ENCODE measurements at places on chromosomes 6 and 20.

GRCh38 chr6:122722746-122723145, 56.8 kb upstream of the FABP7 start:
- no peak for DNase-seq

- DNase-seq: no peak
Observed at GRCh38 chr20:13800728-13801134, 15.9 kb downstream of the NDUFAF5 start.

DNA sequence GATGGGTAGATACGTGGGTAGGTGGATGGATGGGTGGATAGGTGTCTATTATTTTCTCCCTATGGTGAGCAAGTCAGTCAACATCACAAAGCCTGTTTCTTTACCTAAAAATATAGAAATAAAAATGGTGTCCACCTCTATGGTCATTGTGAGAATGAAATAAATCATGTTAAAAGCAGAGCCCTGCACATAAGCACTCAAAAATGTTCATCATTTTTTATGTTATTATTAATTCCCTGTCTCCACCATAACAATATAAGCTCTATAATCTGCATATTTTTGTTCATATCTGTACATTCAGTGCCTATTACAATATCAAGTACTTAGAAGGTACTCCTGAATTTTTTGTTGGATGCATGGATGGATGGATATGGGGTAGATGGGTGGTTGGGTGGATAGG, 177.6 kb downstream of the ZMYND8 start:
- no peak for DNase-seq

DNA sequence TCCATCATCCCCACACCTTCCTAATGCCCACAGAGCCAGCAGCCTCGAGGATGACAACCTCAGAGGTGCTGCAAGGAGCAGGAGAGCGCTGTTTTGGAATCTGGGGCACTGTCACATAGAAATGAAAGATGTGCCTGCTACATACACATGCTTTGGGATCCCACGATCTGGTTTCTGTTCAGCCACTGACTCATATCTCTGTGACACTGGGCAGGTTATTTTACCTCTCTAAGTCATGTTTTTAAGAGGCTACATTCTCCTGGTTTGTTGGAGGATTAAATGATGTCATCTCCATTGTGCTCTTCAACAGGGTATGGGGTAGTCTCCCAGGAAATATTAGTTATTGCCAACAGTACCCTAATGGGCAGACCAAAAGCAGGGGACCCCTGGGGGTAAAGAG, 32.6 kb upstream of the TAB2 start:
- no peak for DNase-seq

- DNase-seq: no peak
Observed at GRCh38 chr6:5081955-5082354, 3.2 kb upstream of the PPP1R3G start.

- no peak for DNase-seq
Observed at GRCh38 chr6:33279971-33280511, 3.1 kb downstream of the B3GALT4 start.

GRCh38 chr6:1027109-1027794, 284.6 kb upstream of the FOXQ1 start:
- DNase-seq: no peak

DNA sequence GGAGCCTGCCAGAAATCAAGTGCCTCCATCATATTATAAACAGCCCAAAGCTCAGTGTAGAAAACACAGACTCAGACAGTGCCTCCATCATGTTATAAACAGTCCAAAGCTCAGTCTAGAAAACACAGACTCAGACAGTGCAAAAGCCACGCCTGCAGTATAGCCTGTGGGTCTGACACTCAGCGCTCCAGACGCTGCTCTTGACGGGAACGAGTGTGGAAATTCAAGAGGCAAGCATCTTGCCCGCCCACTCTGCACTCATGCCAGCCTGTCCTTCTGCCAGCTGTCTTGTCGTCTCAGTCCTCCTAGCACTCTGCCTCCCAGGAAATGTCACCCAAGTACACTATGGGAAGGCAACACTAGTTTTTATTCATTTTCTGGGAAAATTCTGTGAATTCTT, 274.2 kb upstream of the CDH4 start:
- DNase-seq: no peak

DNA sequence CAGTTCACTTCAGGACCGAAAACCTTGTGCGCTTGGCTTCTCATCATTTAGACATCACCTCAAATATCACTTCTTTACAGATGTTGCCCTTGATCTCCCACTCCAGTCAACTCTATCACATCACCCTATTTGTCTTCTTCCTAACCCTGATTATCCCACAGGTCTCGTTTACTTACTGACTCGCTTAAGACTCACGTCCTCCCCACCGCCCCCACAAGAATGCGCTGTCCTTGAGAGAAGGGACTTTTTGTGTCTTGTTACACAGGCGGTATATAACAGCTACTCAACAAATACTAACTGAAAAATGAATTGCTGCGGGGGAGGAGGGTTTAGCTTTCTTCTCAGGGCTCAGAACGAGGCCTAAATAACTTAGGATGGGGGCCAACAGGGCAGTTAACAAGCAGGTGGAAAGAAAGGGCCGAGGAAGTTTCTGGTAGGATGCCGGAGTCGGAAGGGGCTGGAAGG, 527 bp downstream of the TOMM34 start:
- no peak for DNase-seq

DNA sequence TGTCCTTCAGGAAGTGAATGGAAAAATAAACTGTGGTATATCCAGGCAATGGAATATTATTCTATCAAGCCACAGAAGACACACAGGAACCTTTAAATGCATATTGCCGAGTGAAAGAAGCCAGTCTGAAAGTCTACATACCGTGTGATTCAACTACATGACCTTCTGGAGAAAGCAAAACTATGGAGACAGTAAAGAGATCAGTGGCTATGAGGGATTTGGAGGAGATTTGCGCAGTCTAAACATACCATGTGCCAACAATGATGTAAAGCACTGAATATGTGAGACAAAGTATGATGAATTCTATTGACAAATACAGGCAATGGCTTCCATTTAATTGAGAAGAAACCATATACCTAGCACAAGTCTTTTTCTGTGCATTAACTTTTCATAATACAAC, 518.3 kb upstream of the ZNF337 start:
- DNase-seq: no peak

DNA sequence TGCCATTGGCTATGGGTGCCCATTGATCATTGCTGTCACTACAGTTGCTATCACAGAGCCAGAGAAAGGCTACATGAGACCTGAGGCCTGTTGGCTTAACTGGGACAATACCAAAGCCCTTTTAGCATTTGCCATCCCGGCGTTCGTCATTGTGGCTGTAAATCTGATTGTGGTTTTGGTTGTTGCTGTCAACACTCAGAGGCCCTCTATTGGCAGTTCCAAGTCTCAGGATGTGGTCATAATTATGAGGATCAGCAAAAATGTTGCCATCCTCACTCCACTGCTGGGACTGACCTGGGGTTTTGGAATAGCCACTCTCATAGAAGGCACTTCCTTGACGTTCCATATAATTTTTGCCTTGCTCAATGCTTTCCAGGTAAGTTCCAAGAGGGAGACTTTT, 16.4 kb downstream of the ADGRF4 start:
- no peak for DNase-seq

DNA sequence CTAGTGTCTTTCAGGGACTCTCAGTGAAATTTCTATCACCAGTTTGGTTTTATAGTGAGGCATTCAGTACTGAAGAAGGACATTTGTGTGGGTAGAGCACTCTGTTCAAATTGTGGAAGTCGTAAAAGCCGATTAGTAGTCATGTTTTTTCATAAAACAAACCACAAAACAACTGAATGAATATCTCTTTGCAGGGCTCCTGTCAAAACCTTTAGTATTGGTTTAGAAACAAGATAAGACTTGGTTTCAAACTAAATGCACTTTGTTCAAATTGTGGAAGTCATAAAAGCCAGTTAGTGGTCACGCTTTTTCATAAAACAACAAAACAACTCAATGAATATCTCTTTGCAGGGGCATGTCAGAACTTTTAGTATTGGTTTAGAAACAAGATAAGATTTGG, 23.8 kb downstream of the ADGRF4 start:
- no peak for DNase-seq

GRCh38 chr6:14148471-14148870, 30.9 kb downstream of the CD83 start:
- DNase-seq: no peak

DNA sequence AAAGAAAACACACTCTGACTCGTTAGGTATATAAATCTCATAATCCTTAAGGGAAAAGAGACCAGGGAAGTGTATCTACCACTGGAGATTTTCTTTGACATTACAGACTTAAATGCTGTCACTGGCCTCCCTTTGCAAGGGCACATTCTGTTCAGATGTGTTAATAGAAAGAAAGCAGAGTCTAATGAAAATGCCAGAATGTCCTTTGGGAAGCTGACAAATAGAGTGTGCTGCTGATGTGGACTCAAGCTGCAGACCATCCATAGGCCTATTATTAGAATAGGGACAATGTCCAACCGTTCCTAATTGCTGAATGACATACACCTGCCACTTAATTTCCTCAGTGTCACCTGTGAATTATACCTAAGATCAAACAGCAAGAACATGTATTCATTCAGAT, 41.2 kb downstream of the SLC35D3 start:
- no peak for DNase-seq

- DNase-seq: no peak
Observed at GRCh38 chr6:134802426-134803058, 147.4 kb downstream of the ALDH8A1 start.

GRCh38 chr6:156627524-156627923, 149.7 kb upstream of the ARID1B start:
- DNase-seq: no peak

DNA sequence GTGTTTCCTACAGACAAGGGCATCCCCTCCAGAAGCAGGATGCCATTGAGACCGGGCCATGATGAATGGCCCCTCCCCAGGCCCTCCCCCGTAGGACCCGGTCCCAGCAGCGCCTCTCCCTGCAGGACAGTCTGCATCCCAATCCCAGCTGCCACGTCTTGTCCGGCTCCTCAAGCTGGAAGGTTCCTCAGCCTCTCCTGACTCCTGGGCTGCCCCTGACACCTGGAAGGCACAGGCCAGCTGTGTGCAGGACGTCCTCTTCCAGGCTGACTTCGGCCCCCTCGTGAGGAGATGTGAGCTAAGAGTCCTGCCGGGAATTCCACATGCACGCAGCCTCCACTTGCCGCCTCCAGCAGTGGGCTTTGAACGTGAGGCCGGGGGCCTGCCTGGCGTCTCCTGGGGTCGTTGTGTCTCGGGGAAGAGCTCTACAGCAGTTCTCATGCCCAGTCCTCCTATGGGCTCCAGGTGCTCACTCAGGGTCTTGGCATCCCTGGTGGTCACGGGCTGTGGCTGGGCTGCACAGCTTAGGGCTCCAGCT, 64.4 kb downstream of the TAF4 start:
- no peak for DNase-seq

GRCh38 chr6:3627501-3627900, 124.0 kb downstream of the PXDC1 start:
- DNase-seq: no peak

- no peak for DNase-seq
Observed at GRCh38 chr6:143634486-143634885, 43.3 kb upstream of the PHACTR2 start.
